ENCODE measurements at places on chromosomes 4 and X.

DNA sequence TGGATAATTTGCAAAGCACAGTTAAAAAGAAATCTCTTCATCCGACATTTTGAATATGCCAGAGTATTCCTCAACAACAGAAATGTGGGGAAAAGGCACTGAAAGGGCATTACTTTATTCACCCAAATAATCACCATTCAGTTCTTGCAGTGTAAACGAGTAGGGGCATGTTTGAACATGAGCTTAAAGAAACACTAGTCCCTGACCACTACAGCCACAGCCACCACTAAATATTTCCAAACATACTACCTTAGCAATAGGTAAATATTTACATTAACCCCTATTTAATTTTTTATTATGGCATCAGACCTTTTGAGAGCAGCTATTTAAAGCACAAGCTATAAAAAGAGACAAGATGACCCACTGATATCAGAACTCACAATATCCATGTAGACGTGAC is 27.6 kb downstream of the MCF2 start:
- no peak for DNase-seq

DNA sequence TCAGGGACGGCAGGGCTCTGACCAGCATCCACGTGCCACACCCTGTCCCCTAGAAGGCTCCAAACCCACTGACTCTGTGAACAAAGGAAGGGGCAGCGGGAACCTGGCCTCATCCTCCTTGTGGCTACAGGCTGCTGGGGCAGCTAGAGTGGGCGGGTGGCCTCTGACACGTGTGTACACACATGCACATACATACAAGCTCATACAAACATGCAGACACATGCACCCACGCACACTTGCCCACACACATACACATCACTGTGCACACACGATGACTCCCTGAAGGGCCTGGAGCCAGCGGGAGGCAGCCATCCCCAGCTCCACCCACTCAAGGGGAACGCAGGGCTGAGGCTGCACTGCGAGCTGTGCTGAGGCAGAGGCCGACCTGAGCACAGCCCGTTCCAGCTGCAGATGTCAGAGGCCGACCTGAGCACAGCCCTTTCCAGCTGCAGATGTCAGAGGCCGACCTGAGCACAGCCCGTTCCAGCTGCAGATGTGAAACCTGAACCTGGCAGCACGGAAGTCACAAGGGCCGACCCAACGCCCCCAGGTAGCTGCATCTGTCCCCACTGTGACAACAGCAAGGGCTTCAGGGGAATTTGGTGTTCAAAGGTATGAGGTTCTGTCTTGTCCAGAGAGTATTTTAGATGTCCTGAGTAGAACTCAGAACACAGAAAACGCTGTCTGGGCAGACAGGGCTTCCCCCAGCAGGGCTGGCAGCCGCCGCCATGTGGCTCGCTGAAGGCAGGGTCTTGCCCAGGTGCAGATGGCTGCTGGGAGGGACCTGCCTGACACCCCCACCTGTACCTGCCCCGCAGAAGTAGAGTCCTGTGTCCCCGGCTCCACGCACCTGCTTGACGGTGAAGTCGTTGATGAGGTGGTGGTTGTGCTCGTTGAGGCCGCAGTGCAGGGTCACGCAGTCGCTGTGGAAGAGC is 33.5 kb downstream of the CTBP1 start:
- no peak for DNase-seq

DNA sequence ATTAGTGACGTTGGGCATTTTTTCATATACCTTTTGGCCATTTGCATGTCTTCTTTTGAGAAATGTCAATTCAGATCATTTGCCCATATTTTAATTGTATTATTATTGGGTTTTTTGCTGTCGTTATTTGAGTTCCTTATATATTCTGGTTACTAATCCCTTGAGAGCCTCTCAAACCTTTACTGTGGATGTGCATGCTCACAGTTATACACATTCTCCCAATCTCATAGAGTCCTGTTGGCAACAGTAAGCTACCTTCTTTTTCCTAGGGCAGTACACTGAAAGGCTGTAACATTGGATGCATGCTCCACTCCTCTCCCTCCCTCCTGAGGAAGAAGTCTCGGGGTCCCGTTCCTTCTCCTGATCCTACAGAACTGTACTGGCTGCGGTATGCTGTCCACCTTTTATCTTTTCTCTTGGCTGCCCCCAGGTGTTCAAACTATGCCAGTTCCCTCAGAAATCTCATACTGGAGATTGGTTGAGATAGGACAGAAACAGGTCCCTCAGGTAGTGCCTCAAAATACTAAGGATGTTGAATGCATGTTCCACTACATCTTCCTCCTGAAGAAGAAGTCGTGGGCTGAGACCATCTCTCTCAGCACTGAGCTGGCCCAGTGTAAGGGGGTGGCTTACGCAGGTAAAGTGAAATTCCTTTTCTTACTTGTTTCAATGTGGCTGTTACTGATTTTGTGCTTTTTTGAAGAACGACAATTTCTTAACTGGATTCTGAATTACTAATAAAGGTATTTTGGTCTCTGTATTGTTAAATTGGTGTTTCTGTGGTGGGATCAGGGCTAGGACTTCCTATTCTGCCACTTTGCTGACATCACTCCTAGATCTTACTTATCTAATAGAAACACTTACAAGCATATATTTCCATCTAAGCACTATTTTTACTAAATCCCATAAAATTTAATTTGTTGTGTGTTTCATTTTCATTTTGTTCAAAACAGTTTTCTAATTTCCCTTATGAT is 145.4 kb upstream of the HUWE1 start:
- DNase-seq, result no peak

GRCh38 chr4:75714704-75715103 is 9.7 kb upstream of the USO1 start:
- no peak for DNase-seq

DNA sequence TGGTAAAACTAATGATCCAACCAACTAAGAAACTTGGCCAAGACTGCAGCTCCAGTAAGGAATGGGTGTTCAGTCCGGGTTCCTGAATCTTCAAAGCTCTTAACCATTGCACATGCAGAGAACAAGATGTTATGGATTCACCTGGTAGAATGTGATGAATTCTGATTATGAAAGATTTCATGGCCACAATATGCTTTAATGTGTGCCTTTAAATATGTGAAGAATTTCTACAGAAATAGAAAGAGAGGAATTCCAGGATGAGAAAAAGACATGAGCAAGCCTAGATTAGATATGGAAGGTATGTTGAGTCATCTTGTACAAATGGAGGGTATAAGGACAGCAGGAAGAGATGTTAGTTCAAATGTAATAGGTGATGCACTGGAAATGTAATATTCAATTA is 472.2 kb upstream of the TENM3 start:
- no peak for DNase-seq

Data from stimulated activated CD4-positive, alpha-beta T cell treated with anti-CD3 and anti-CD28 coated beads, Interleukin-1b, Interleukin-23, amount 100 ng/mL, for 1 hour (primary cell).